ENCODE measurements at places on chromosomes 2 and 18. TPM values are rescaled to one million over a fixed set of nuclear protein-coding genes. Genes with fewer than 3 reads are reported as not detected.

Gene ANKRD23
- total RNA-seq, result 6.9 TPM

Gene SALL3
- total RNA-seq, result not detected

Gene PHOSPHO2
- 3.6 TPM for total RNA-seq

Gene SCYGR4
- not detected for total RNA-seq

Gene TLX2
- total RNA-seq, result not detected

Data from lung (tissue), 17 donors.